ENCODE measurements at places on chromosomes 13 and 19.

- no peak for DNase-seq
Measured at GRCh38 chr19:4525563-4526002, 7.3 kb upstream of the PLIN4 start.

DNA sequence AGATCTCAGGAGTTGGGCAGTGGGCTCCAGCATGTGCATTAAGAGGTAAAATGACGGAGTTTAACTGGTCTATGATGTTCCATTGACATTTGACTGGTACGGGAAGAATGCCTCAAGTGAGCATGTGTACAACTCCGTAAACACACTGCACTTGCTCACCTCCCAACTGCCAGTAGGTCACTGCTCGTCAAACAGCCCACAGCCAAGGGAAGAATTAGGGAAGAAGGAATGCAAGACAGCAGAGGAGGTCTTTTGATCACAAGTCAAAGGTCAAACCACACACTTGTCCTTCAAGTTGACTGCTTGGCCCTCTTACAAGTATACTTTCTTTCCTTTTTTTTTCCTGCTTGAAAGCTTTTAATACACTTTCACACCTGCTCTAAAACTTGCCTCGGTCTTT lies 236.7 kb downstream of the B3GLCT start:
- DNase-seq, result no peak

- DNase-seq, result no peak
Measured at GRCh38 chr19:35162471-35163326, 8.2 kb downstream of the FXYD5 start.

DNA sequence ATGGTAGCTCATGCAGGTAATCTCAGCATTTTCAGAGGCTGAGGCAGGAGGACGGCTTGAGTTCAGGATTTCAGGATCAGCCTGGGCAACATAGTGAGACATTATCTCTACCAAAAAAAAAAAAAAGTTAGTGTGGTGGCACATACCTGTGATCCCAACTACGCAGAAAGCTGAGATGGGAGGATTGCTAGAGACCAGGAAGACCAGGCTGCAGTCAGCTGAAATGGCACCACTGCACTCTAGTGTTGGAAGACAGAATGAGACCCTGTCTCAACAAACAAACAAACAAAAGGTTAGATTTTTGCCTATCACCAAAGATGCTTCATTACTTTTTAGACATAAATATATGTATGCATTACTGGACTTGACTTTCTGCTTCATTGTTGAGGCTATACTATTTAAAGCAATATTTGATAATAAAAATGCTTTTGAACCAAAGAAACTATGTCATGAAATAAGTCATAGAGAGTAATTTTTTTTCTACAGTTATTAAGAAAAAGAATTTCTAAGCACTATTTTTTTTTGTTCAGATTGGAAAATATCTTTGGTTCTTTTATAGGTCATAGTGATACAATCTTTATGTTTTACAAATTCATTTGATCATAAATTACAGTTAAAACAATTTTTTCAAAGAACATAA lies 1180.1 kb upstream of the ATXN8OS start:
- DNase-seq, result peak; percentile 25

DNA sequence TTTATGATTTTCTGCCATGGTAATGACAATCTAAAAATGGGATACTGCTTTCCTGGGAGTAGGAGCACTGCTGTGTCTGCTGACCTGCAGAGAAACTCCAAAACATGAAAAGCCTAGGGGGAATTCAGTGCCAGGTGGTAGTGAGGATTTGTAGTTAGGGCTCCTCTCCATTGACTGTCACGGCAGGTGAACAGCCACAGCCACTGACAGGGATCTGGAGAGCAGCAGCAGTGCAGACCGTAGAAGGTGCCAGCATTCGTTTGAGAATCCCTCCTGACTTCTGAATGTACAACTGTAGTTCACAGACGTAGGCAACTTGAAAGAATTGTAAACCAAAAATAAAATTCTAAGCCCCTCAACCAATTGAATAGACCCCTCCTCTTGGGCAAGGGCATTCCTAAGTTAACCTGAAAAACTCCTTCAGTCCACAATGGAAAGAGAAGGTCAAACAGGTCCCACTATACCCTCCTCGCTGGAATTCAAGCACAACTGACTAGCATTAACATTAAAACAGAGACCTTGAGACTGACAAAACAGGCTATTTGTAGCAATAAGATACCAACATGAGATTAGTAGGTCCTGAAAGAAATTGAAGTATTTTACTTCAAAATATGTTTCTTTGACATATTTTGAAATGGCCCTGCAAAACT lies 1328.8 kb downstream of the OLFM4 start:
- no peak for DNase-seq

DNA sequence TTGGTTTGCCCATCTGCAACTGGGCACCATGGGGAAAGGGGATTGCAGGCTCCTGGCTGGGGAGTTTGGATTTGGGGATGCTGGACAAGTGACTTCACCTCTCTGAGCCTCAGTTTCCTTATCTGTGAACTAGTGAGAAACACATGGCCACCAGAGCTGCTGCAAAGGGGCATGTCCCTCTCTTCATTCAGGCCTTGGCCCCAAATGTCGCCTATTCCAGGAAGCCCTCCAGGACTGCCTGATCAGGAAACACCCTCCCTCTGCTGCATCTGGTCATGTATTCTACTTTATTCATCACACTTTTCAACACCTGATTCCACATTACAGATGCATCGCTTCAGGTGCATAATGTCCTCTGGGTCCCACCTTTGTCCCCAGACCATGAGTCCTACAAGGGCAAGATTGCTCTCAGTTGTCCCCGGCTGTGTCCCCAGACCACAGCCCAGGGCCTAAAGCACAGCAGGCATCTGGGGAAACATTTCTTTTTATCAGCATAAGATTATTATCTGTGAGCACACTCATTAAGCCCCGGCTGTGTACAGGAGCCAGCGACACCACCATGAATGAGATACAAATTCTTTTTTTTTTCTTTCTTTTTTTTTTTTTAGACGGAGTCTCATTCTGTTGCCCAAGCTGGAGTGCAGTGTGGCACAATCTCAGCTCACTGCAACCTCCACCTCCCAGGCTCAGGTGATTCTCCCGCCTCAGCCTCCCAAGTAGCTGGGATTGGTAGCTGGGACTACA lies 37.5 kb downstream of the ARRDC2 start:
- DNase-seq, result no peak

- no peak for DNase-seq
Measured at GRCh38 chr19:47176627-47177090, 46.0 kb downstream of the SAE1 start.

GRCh38 chr13:112481458-112481857 lies 105.3 kb downstream of the SPACA7 start:
- no peak for DNase-seq

All from adrenal gland (tissue), 19 donors.